ENCODE measurements at places on chromosomes 11 and 22.

DNA sequence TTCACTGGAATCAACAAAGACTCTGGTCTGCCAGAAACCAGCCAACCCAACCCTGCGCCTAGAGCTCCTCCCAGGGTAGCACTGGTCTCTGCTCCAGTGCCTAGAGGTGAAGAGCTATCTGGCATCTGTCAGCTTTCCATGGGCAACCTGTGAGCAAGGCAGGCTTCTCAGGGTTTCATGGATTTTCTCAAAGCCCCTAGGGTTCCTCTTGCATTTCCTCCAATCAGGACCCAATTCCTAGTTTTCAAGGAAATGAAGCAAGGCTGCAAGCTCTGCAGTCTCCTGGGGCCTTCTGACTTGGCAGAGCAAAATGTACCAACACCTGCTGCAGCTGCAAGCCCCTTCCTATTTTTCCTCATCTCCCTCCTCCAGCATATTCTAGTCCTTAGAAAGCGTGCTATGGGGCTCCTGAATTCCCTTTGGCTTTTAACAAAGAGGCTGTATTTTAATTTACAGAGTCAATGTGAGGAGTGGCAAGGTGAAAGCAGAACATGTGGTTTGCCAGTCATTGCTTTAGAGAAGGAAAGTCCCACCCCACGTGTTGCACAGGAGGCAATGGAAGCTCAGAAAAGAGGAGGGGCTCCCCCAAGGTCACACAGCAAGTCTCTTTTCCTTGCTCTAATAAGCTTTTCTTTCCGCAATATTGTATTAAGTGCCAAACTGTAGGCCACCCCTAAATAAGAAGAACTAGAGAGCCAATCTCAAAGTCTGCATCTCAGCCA lies 33.0 kb upstream of the RIC3 start:
- no peak for DNase-seq

GRCh38 chr22:25002241-25002985 lies 49.9 kb downstream of the KIAA1671 start:
- DNase-seq: no peak

DNA sequence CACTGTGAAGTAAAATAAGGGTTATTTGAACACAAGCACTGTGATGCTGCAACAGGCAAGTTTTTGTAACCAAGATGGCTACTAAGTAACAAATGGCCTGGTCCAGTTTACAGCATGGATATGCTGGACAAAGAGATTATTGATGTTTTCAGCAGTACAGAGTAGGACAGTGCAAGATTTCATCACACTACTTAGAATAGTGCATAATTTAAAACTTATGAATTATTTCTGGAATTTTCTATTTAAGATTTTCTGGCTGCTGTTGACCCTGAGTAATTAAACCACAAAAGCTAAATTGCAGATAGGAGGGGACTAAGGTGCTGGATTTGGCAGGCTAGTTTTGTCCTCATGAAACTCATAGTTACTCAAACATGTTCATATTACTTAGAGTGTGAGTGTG lies 33.1 kb downstream of the CEP295 start:
- no peak for DNase-seq

- peak; percentile 45 for DNase-seq
These were observed 25.6 kb downstream of the ARRB1 start for GRCh38 chr11:75325713-75326438.

DNA sequence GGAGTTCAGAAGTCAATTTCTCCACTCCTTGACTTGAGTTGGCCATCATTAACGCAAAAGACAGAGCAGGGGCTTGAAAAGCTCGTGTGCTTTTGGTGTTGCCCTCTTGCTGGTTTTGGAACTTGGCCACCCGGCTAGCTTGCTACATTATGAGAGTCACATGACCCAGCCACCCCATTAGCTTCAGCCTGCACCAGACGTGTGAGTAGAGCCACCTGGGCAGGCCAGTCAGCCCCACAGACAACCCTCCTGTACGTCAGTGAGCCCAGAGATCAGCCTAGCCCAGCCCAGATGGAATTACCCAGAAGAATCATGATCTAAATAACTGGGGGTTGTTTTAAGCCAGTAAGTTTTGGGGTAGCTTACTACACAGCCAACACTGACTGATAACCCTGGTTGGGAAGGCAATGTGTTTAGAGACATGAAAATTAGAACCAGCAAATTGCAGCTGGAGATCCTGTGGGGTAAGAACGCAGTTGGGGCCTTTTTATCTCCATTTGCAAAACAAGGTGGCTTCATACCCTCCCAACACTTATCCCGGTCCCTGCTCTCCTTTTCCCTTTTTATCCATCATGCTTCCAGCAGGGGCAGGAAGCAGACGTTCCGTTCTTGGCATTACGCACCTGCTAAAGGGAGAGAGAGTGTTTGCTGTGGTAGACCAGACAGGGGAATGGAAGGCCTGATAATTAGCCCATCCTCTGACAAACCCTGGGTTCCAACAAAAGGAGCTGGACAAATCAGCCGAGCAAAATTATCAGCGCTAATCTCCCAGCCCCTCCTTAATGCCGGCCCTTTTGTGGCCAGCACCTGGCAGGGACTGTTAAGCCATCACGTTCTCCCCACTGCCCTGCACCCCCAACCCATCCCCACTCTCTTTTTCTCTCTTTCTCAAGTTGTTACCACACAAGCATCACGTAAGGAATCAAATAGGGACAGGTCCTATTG lies 548.7 kb upstream of the CADM1 start:
- DNase-seq: no peak

GRCh38 chr11:33863418-33864172 lies 28.3 kb downstream of the LMO2 start:
- DNase-seq: no peak

DNA sequence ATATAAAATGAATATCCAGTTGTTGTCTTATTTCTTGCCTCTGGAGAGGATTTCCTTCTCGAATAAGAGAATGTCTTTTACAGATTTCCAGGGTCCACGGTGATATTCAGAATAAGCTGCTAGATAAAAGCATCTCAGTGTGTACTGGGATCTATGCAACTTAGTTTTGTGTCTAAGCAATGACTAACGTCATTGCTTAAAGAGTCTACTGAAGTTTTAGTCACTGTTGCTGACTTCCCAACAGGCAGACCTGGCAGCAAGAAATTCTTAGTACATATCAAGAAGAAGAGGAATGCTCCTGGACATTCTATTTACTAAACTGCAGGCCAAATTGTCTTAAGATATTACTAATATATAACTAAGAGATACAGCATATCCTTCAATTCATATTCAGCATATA lies 70.3 kb downstream of the SOX6 start:
- DNase-seq: no peak

- DNase-seq: no peak
These were observed 26.6 kb downstream of the ATG16L2 start for GRCh38 chr11:72840780-72841179.

DNA sequence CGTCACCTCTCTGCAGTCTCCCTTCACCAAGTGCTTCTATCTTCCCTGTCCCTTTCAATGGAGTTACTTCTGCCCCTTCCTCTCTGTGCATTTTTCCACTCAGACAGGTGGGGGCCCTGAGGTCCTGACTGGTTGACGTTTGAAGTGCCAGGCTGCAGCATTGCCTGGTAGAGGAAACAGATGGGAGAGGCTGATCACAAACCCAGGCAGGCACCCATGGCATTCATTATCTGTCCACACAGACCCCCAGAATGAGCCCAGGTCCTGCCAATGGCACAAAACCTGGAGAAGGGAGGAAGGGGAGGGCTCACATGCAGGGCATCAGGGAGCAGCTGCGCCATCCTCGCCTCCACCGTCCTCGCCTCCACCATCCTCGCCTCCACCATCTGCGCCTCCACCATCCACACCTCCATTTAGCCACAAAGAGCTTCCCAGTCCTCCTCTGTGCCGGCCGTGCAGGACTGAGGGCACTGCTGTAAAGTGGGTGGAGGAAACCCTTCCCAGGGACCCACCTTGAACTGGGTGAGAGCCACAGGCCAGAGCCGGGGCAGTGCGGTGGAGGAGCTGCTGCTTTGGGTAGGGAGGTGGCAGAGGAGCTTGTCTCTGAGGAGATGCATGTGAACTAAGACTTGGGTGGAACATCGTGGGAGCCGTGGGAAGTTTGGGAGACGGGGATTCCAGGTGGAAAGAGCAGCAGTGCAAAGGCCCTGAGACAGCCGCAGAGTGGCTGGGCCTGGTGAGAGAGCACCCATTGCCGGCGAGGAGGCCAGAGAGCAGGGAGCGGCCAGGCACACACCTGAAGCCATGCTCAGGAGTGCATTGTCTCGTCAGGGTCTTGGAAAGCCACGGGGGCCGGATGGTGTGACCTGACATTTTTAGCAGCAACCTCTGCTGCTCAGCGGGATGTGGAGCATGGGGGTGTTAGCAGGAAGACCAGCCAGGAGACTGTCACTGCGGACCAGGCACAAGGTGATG lies 145.1 kb downstream of the TBC1D22A start:
- DNase-seq: no peak

- DNase-seq: no peak
These were observed 6.4 kb downstream of the CLMP start for GRCh38 chr11:123188508-123189165.

DNA sequence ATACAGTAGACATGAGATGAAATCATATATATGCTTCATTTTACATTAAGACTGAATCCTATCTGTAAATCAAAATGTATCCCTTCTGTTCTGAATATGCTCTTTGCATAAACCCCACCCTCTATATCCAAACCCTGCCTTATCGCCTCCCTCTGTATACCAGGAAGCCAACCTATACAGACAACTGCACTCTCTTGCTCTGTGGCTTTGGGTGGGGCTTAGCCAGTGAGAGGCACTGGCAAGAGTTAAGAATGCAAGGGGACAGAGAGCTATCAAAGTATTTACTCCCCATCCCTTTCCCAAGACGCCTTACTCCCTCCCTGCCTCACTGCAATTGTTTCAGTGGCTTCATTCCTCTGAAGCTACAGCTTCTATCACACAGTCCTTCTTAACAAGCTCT lies 309.8 kb downstream of the TTC28 start:
- DNase-seq: no peak

- no peak for DNase-seq
These were observed 195.9 kb downstream of the BCR start for GRCh38 chr22:23376256-23376655.

- DNase-seq: peak; percentile 79
These were observed 25.4 kb upstream of the SMTN start for GRCh38 chr22:31055635-31056159.

DNA sequence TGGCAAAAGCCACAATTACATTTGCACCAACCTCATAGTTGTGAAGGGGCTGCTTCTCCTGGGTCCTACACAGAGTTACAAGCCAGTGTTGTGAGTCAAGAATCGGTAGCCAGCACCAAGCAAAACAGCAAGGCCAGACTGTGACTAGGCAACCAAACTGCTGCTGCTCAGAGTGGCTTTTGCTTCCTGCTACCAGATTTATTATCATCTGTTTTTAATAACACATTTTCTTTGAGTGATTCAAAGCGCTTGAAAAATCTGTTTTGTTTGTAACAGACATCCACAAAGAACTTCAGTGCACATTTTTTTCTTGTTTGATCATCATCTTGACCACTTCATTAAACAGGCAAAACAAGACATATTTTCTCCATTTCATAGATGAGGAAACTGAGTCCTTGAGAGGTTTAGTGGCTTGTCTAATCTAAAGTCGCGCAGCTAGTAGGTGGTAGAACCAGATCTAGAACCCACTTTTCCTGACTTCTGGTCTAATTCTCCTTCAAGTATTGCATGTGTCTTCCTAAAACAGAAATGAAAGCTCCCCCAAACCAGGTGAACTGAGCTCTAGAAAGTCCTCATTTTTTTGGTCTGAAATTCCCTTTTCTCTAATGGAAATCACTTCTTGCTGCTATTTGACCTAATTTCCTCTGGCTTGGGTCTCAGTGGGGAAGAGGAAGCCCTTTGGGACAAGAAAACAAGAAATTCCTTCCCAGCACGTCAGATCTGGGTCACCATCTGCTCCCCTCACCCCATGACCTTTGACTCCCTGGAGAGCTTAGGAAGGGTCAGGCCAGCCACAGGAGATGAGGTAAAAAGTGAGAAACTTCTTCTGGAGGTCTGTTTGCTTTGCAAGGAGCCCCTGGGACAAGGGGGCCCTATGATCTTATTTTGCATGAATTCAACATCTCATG lies 39.9 kb downstream of the CWC15 start:
- DNase-seq: peak; percentile 43

- DNase-seq: no peak
These were observed 125.7 kb downstream of the DYNC2H1 start for GRCh38 chr11:103234974-103235373.
